IPS-NIHi11 (cell line): ENCODE measurements at places on chromosomes 5 and 9.

GRCh38 chr9:113896713-113897112, 20.6 kb downstream of the ZNF618 start:
- no peak for DNase-seq

GRCh38 chr5:131671994-131672655, 37.1 kb upstream of the RAPGEF6 start:
- DNase-seq = peak; percentile 7

DNA sequence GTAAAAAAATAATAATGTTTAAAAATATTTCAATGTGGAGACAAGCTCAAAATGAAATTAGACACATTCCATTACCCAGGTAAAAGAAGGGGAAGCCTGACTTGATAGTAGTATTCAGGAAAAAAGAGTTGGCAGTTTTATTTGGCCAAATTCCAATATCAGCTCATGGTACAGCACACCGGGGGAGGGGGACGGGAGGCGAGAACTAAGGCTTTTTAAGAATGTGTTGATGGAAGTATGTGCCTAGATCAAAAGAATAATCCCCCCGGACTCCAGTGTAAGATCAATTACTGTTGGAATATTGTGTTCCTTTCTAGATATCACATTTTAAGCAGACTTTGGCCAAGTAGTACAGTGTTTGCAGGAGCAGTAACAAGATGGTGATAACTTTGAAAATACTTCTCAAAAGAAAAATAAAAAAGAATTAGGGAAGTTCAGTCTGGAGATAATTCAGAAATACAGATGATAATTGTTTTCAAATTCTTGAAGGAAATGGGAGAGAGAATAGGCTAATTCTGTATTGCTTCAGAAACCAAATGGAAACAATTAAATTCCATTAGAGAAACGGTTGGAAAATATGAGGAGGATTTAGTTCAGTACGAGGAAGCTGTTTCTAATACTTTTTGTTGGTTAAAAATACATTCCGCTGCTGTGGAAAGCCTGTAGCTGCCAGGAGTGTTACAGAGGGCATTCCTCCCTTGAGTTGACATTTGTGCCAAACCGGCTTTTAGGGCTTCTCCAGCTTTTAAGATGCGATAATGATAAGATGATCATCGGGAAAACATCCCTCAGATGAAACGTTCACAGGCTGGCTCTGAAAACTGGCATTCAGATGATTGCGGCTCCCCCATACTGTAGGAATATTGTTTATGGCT, 98.1 kb upstream of the ERBIN start:
- DNase-seq = no peak

DNA sequence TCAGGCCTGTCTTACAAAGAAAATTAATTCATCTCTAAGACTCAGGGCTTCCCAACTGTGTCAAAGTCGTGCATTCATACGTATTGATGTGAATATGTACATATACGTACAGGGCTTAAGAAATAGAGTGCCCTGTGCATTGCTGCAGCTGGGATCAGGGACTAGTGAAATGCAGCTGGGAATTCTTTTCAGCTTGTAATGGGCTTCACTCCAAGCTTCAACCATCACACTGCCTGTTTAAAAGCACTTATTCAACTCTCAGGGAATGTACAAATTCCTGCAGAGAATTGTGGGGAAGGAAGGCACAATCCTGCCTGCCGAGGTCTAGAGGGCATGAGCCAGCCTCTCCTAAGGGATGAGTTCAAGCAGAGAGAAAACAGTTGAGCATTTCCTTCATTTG, 59.6 kb upstream of the MAN2A1 start:
- no peak for DNase-seq

- DNase-seq = no peak
These were observed 362.8 kb upstream of the ADAMTSL1 start for GRCh38 chr9:18111146-18111545.

- DNase-seq = no peak
These were observed 100.4 kb downstream of the FAM114A2 start for GRCh38 chr5:153938191-153938842.

- DNase-seq = no peak
These were observed 106.1 kb upstream of the PRRC1 start for GRCh38 chr5:127411381-127411780.

DNA sequence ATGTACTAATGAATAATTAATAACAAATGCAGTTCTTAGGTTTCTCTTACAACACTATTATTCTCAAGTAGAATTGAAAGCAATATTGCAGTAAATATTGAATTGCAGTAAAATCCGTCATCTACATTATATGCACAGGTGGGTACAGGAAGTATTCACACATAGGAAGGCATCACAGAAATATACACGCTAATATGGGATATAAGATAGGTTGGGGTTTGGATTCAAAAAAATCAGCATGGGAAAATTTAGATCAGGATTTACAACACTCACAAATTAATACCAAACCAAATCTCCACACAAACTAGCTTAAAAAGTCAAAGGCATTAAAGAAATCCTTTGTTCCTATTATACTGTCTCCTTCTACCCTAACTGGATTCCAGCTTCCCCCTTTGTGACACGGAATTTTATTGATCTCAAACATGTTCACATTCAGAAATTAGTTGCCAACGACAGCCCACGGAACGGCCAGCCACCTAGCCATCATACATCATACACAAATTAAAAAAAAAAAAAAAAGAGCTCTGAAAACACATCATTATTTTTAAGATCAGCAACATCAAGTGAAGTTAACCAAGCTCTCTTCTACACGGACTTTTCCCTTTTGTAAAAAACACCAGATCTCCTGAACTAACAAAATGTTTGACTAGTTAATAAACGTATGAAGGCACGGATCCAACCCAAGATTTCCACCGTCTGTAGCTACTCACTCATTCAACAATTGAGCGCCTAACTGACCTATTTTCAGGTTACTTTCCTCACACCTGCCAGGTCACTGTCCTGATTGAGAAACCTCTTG, 2.2 kb downstream of the NR6A1 start:
- no peak for DNase-seq

- DNase-seq = no peak
These were observed 97.2 kb downstream of the CARTPT start for GRCh38 chr5:71816307-71816706.

- no peak for DNase-seq
These were observed 8.4 kb downstream of the PCYOX1L start for GRCh38 chr5:149366169-149366729.

GRCh38 chr9:23615569-23615968, 210.5 kb downstream of the ELAVL2 start:
- DNase-seq = no peak

DNA sequence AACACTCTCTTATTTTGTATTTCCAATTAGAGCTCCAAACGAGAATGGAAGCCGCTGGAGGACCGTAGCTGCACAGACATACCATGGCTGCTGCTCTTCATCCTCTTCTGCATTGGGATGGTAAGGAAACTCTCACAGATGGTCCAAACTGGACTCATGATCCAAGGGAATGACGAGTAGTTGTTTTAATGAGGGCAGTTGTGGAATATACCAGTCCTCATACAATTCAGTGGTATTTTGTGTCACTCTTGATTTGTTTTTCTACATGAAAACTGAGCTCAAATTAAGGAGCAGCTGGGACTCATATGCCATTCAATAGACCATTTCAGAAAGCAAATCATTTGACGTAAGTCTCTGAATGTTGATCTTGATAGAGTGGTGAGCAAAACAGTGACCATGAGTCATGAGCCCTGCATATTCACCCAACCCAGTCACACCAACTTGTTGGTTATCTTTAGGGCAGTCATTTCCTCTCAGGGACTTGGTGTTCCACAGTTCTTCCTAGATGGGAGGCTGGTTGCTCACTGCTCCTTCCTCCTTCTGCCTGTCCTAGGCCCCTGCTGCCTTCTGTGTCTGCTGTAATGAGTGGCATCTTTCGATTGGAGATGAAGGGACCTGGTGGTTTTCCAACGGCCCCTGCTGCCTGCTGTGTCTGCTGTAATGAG, 54.9 kb downstream of the SLC44A1 start:
- no peak for DNase-seq

DNA sequence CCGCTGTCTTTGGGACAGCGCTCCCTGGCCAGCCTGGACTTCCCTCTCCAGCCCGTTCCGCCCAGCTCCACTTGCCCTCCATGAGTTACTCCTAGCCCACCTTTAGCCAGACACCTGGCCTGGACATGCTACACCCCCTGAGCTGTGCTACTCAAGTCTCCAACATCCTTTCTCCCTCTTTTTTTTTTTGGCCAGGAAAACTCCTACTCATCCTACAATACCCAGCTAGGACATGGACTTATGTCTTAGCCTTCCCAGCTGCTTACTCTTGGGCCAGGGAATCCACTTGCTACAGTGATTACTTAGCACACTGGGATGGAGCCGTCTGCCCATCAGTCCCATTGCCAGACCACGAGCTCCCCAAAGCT, 92.7 kb upstream of the PHYKPL start:
- DNase-seq = no peak

- DNase-seq = peak; percentile 95
These were observed 835 bp downstream of the MCIDAS start for GRCh38 chr5:55226027-55226933.

DNA sequence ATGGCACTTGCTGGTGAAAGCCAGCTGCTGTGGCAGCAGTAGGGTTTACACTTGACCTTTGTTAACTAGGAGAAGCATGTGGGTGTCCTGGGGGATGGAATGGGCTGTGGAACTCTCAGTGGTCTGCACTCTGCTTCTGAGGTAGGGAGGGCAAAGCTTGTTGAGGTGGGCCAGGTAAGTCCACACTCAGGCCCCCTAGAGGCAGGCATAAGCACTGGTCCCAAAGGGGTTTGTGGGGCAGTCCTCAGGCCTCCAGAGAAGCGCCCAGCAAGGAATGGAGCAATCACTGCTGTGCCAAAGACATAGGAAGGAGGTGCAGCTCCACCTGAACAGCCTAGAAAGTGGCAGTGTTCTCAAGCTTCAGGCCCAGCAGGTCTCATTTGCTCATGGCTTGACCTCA, 34.7 kb downstream of the INSL4 start:
- DNase-seq = peak; percentile 35

DNA sequence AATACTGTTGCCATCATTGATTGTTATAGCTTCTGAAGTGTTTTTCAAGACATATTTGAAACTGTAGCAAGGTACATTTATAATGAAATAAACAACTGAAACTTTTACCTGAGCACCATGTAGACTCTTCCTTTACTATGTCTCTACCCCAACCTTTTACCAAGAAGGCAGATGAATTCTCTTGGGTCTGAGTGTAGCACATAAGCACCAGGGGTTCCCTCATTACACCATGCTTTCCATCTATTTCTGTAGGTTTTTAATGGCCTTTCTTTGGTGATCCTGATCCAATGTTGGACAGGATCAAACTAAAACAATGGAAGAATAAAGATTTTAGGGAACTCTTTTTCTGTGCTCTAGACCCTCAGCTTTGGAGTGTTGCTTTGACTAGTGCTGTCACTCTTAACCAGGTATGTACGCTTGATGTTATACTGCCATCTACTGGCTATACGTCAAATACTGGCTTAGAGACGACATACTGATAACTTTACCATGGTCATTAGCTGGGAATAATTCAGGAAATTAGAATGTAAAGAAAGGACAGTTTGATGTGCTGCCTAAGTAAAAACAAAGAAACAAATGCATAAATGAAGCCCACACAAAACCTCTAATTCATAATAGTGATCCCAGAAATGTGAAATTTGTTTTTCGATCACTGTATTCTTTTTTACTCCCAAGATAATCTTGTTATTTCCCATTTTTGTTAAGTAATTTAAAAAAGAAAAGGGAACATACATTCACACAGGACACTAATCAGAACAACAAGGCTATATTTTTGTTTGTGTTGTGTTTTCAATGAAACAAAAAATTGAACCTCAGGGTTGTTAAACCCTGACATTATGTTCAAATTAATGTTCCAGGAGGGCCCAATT, 30.7 kb downstream of the IFNW1 start:
- peak; percentile 65 for DNase-seq

DNA sequence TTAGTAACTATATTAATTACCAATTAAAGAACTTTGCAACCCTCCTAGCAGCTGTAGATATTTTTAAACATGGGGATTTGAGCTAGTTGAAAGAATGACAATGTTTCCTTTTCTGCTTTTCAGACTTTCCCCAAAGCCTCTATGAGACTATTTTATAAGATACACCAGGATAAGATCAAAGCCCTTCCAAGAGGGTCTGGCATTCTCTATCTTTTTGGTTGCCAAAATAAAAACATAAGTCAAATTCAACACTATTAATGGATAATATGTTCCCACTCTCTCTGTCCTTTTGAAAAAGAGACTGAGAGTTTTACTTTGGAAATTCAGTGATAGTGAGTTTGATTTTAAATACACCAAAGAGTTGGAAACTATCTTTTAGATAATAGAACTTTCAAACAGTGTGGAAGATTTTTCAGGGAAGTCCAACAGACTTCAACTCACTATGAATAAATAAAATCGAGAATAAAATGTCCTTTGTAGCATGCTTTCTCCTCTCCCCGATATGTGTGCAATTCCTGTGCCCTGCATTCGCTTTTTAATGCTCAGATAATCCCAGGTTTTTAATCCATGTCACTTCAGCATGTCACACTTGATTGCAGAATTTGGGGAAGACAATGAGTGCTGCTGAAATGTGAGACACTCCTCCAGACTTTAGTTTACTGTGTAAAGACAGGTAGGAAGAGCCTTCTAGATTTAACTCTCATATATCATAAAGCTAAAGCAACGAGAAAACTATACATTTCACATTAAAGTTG, 1095.7 kb upstream of the DMAC1 start:
- no peak for DNase-seq

DNA sequence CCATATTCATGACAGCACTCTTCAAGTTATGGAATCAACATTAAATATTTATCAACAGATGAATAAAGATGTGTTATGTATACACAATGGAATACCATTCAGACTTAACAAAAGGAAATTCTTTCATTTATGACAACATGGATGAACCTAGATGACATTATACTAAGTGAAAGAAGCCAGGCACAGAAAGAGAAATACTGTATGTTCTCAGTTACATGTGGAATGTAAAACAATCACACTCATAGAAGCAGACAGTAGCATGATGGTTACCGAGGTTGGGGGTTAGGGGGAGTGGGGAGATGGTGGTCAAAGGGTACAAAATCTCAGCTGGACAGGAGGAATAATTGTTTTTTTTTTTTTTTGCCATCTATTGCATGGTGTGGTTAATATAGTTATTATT, 431.9 kb downstream of the DMAC1 start:
- no peak for DNase-seq

GRCh38 chr5:135839566-135839965, 5.1 kb downstream of the SLC25A48 start:
- DNase-seq = no peak

DNA sequence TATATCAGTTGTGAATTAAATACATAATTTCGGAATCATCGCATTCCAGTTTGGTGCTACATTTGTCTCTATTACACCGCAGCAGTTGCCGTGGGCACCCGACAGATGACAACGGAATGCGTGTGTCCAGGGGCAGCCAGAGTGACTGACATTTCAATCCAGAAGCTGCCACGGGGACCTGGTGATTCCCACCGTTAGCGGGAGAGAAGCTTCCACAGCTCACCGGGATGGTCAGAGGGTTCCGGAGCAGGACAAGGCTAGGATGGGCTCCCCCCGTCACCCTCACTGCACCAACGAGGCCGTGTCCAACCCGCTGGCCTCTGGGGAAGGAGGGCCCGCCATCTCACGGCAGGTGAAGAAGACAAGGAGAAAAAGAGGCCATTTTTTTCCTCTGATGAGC, 86.8 kb downstream of the GTF3C4 start:
- DNase-seq = no peak

GRCh38 chr5:177300236-177300880, 3.2 kb downstream of the RAB24 start:
- DNase-seq = peak; percentile 44

GRCh38 chr9:23855873-23856604, 30.0 kb upstream of the ELAVL2 start:
- DNase-seq = no peak
